ENCODE measurements at places on chromosomes 2 and 18.

DNA sequence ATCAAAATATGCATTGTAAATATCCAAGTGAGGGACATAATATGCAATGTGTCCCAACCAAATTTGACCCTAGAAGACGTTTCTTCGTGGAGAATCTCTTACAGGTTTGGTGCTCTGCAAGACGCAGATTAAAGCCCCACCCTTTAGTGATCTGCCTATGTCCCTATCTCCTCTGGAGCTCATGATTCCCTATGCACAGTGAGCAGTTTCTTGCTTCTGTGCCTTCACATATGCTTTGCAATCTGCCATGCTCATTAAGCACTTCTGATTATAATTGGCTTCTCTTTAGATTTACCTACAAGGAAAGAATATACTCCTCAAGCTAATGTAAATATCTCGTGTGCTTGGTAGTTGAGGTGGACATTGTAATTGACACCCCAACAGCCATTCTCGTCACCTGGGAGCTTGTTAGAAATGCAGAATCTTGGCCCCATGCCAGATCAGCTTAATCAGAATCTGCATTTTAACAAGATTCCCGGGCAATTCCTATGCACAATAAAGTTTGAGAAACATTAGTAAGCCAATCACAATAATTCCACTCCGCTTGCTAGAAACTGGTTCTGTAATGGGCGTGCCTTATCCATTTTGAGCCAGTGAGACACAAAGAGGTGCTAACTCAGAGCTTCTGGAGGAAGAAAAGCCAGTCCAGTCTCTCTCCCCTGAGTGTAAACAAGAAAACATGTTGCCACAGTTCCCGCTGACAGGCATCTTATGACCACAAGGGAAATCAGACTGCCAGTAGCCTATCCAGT is 2.8 kb upstream of the PUM2 start:
- no peak for DNase-seq

GRCh38 chr2:55966401-55967118 is 43.0 kb upstream of the EFEMP1 start:
- DNase-seq = peak; percentile 58

DNA sequence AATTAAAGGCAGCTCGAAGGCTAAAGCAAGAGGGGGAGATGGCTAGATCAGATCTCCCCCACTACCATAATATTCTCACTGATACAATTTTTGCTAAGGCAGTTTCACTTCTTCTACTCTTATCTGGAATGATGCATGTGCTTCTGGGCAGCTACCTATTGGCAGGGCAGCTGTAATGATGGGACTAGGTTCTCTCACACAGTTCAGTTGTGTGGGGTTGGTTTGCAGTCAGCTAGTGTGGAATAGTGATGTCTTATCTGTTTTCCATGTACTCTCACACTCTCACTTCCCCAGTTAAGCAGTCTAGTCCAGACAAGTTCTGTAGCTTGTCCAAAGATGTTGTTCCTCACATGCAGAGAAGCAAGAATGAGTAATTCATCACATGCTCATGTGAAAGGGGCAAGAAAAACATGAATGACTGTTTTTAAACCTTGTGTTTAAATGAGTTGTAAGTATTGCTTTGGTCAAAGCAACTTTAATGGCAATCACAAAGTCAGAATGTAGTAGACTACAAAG is 836.1 kb downstream of the CBLN2 start:
- no peak for DNase-seq

- no peak for DNase-seq
Observed at GRCh38 chr2:10864861-10865636, 46.7 kb upstream of the KCNF1 start.
